Activated CD8-positive, alpha-beta T cell treated with anti-CD3 and anti-CD28 coated beads for 36 hours (primary cell): ENCODE measurements at places on chromosomes 3 and 15.

- no peak for DNase-seq
Measured at GRCh38 chr3:64229903-64230302, 4.6 kb upstream of the PRICKLE2 start.

GRCh38 chr15:63037976-63038720 lies 4.4 kb upstream of the TPM1 start:
- DNase-seq: no peak

DNA sequence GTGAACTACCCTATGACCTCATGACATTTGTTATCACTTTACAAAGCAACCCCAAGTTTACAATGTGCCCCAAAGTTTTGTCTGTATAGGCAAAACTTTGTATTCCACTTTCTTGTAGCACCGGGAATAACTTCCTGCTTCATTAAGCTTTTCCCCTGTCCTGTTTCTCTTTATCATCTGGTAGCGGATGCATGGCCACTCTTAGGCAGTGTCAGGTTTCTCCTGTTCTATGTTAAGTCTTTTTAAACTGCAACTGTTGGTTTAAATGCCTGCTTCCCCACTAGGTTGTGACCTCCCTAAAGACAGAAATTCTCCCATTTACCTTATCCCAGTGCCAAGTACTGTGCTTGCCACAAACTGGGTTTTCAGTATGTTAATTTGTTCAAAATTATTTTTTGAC lies 433.6 kb upstream of the DPH6 start:
- no peak for DNase-seq

- peak; percentile 75 for DNase-seq
Measured at GRCh38 chr3:69306239-69307185, 79.4 kb downstream of the FRMD4B start.

DNA sequence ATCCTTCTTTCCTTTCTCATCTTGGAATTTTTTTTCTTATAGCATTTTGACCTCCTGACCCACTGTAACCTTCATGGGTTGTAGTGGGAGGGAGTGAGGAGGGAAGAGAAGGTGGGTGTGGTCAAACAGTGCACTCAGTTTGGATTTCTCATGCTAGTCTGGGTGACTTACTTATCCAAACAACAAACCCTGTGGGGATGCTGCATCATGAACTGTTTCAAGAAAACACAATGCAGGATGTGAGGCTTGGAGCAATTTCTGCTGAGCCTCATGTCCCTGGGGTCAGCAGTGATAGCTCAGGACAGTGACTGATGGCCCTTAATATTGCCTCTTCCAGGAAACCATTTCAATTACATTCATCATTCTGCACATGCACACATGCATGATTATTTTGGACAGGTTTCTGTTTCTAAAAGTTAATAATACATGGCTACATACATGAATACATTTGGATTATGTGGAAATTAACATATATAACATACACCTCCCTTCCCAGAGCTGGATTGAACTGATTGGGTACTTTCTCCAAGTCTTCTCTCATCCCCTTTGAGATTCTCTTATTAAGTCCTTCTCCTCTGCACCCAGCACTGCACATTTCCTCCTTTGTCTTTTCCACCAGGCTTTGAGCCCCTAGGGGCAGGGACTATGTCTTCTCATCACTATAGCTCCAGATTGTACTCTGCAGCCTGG lies 61.2 kb downstream of the ADAMTSL3 start:
- DNase-seq: no peak

- DNase-seq: no peak
Measured at GRCh38 chr3:121752261-121752660, 2.7 kb upstream of the GOLGB1 start.

- DNase-seq: peak; percentile 17
Measured at GRCh38 chr3:30819067-30819798, 75.2 kb downstream of the GADL1 start.

DNA sequence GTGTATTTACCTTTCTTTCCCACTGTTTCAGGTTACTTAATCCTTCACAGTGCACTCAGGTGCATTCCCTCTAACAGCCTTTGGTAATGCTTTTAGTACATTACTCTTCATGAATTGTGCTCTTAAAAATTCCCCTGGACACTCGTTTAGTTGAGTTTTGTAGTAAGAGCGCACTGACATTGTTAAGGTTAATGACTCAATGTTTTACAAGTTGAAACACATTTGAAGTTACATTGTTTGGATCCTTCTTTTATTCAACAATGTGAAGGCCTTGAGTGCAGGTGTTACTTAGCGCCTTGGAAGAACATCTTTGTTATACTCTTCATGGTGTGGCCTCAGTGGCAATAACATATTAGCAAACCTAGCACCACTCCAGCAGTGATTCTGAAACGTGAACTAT lies 739.6 kb downstream of the NAALADL2 start:
- DNase-seq: no peak

DNA sequence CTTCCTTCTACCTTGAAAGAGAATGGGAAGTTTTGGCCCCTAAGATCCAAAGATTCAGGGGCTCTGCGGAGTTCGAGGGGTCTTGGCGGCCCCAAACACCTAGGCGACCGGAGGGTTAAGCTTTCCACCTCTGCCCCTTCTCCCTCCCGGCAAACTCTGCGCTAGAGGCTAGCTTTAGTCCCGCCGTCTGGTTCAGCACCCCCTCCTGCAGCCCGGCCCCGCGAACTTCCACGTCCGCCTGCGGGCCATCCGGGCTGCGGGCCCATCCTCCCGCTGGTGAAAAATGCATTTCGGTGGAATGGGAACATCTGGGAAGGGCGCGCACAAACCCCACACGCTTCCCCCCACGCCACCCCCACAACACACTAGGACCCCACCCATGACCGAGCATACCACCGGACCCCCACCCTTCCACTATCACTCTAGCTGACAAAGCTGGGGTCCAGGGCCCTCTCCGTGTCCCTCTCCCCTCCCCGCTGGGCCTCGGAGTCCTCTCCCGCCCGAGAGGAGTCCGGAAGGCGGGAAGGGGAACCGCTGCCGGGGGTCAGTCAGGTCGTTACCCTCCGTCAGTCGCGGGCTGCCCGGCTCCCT lies 1.0 kb downstream of the SHOX2 start:
- no peak for DNase-seq

GRCh38 chr15:96320107-96320506 lies 10.4 kb upstream of the NR2F2 start:
- no peak for DNase-seq

- DNase-seq: no peak
Measured at GRCh38 chr3:170778240-170779217, 91.5 kb downstream of the RPL22L1 start.

DNA sequence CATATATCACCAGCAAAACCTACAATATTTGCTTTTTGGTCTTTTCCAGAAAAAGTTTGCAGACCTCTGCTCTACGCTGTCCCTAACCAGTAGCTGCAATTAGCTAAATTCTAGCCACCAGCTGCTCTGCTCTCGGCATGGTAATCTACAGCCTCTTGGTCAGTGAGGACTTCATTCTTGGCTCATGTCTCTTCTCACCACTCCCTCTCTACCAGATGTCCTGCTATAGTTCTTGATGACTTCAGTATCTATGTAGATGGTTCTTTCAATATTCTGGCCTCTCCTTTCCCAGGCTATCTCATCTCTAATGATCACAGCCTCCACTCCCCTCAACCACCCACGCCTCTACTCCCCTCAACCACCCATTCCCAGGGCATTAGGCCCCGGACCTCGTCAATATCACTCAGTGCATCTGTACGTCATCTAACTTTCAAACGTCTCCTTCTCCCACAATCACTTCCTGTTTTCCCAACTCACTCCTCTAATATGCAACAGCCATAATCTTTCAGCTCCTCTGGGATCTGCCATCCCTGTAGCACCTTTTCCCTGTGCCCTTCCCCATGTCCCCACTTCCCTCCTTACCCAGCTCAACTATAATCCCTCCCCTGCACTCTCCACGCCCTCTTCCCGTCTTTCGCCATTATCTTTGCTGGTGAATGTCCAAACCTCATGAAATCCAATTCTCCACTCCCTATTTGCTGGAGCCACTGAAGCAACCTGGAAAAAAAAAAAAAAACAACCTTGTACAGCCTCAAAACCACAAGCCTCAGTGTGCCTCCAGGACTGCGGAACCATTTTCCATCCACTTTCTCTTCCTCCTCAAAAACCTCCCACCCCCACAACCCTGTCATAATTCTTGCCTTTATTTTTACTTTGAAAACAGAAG lies 429.4 kb upstream of the PROK2 start:
- DNase-seq: no peak

DNA sequence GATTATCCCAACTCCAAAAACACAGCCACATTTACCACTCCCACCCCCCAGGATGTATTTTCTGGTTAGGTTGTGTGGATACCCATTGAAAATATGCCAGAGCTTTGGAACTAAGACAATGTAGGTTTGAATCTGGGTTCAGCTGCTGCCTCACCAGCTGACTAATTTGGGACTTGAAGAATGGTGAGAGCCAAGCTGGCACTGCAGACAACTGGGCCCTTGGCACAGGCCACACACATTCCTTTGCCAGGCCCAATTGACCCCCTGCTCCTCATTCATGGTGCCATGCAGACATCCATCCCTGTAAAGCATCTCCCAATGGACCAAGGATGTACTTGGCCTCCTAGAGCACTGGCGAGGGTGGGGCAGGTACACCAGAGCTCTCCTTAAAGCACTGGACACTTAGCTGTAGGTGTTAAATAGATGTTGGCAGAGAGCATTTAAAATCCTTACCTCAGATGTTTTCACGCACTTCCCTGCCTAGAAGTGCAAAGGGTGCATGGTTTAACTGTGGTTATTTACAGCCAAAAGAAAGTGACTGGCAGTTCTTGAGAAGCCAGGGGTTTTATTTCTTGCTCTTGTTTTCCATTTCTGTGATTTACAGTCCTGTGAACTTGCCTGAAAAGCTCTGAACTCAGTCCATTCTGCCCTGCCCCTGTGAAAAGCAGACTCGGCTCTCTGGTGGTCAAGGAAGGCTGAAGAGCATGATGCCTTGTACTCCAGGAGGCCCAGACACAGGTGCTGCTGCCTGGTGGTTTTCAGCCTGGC lies 138.5 kb downstream of the CLSTN2 start:
- DNase-seq: no peak

DNA sequence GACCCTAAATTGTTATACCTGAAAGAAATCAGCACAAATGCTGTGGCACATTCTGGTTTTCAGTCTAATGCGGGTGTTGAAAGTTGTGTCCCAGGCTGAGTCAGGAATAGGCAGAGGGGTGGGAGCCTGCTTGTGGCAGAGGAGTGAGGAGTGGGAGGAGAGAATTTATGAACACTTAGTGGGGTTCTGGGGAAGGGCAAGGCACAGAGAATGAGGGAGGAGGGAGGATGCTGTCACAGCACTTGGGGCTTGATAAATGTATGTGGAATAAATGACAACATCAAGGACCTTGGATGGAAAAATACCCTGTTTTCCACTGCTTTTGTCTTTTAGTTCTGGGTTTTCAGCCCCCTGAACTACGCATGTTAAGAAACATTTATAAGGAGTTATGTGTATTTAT lies 49.3 kb downstream of the ZNF621 start:
- DNase-seq: no peak

DNA sequence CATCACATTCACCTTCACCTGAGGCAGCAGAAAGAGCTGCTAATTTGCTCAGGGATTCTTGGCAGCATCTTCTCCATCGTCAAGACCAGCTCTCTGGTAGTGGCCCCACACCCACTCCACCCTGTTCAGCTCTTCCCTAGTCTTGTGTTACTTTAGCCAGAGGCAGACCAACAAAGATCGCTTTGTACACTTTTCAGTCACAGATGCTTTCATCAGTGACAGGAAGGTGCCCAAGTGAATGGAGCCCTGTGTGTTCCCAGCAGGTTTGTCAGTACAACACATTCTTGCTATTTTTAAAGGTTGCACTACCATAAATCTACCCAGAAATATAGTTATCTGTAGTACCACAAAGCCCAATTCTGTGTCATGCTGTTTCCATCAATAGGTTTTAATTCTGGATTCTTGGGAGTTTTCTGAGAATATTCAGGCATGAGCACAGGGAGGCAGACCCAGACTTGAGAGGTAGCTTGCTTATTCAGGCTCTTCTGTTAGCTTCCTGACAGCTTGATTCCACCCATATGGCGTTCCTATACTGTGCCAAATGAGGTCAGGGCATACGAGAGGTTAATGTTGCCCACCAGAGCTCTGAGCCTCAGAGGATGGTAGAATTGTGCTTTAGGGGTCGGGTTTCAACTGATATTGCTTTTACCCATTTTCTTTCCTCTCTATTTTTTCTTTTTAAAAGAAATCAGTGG lies 109.8 kb upstream of the MANF start:
- no peak for DNase-seq

- DNase-seq: no peak
Measured at GRCh38 chr15:92502336-92502735, 108.7 kb downstream of the ST8SIA2 start.

GRCh38 chr15:76298986-76299385 lies 12.3 kb downstream of the ETFA start:
- DNase-seq: no peak

DNA sequence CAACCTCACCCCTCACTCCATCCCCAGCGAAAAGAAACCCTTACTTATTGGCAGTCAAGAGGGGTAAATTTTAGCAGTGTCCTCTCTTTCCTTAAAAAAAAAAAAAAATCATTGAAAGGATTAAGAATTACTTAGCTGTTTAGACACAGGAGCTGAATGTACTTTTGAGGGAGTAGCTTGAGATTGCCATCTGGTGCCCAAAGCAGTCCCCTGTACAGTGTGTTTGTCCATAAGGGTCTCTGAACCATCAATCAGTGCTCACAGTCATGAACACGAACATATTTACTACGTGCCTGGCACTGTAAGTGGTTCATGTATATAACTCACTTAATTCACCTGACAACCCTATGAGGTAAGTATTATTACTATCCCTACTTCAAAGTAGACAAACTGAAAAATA lies 463.5 kb downstream of the RAP2B start:
- no peak for DNase-seq

DNA sequence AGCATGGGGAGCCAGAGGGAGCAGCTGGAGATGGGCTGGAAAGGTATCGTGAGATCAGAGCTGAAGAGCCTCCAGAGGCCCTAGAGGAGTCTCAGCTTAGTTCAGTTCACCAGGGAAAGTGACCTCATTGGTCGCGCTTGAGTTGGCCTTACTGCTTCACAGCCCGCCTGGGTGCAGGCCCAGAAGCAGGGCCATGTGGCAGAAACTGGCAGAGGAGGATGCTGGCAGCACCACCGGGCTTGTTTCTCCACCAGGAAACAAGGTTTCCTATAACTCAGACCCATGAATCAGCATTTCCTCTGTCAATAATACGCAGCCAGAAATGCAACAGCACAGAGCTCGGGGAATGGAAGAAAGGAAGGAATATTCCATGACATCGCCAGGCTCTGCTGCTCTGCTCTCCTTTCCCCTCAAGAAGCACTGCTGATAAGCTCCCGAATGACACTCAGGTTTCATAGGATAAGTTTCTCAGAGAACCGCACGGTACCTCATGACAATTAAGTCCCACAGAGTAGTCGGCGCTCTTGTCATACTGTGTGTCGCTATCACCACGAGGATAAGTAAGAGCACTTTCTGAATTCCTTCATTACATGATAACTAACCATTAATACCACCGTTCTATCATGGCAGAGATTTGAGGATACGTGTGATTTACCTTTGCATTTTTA lies 147.1 kb upstream of the LPP start:
- DNase-seq: no peak

DNA sequence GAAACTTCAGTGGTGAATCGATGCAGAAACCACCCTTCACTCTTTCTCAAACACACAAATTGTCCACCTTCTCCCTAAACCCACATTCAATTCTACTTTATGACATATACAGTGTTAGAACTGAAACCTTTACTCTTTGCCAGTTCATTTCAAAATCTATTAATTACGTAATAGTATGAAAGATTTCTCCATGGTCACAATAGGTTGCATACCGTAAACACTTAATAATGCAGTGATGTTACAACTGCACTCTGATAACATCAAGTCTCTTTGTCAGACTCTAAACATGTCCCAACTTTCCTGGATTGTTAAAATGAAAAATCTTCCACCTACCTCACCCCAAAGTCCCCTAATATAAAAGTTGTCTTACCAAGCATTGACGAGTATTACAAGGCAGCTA lies 111.8 kb upstream of the PROK2 start:
- DNase-seq: no peak
